ENCODE measurements at places on chromosomes 5 and 9. TPM values are rescaled to one million over a fixed set of nuclear protein-coding genes. Genes with fewer than 3 reads are reported as not detected.

DNA sequence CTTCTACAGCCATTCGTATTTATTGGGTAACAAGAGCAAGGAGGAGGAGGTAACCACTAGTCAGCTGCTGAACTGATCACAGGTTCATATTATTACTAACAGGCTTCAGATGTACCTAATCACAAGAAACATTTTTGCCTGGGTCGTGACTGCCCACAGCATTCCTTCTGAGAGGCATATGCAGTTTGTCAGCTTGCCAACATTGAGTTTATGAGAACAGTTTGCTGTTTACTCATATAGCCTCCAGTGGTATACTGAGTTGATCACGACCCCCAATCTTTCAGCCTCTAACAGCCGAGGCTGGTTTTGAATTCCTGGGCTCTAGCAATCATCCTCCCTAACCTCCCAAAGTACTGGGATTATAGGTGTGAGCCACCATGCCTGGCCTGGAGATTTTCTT lies 693.6 kb downstream of the TLE1 start:
- DNase-seq, result no peak

- no peak for DNase-seq
Measured at GRCh38 chr9:73056245-73056644, 95.4 kb upstream of the ANXA1 start.

DNA sequence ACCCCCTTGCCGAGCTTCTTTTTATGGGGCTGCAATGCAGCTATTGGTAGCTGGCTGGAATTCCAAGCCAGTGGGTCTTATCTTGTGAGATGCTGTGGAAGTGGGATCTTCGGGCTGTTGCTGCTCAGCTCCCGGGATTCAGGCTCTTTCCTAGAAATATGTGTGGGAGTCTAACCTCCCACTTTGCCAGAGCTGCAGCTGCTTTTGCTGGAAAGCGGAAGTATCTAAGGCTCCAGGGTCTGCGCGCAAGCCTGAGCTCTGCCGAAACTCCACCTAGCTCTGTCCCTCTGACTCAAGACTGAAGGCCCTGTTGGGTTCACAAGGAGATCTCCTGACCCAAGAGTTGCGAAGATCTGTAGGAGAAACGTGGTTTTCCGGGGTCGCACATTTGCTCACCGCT lies 151.1 kb upstream of the ANKRD55 start:
- DNase-seq, result no peak

GRCh38 chr9:99116003-99116411 lies 11.1 kb downstream of the TGFBR1 start:
- DNase-seq, result no peak

GRCh38 chr5:96067251-96067650 lies 105.6 kb upstream of the ELL2 start:
- DNase-seq, result no peak

- DNase-seq, result no peak
Measured at GRCh38 chr5:143582176-143582575, 178.7 kb upstream of the NR3C1 start.

- no peak for DNase-seq
Measured at GRCh38 chr5:153552886-153553285, 62.4 kb downstream of the GRIA1 start.

The ASPN gene
- total RNA-seq, result not detected

The CDC20B gene
- not detected for total RNA-seq
